NCI-H1092 treated with DMSO at 0.1 percent for 48 hours (cell line): ENCODE measurements at places on chromosomes 7 and 10.

- DNase-seq = no peak
Measured at GRCh38 chr7:6238309-6238925, 34.0 kb downstream of the CYTH3 start.

DNA sequence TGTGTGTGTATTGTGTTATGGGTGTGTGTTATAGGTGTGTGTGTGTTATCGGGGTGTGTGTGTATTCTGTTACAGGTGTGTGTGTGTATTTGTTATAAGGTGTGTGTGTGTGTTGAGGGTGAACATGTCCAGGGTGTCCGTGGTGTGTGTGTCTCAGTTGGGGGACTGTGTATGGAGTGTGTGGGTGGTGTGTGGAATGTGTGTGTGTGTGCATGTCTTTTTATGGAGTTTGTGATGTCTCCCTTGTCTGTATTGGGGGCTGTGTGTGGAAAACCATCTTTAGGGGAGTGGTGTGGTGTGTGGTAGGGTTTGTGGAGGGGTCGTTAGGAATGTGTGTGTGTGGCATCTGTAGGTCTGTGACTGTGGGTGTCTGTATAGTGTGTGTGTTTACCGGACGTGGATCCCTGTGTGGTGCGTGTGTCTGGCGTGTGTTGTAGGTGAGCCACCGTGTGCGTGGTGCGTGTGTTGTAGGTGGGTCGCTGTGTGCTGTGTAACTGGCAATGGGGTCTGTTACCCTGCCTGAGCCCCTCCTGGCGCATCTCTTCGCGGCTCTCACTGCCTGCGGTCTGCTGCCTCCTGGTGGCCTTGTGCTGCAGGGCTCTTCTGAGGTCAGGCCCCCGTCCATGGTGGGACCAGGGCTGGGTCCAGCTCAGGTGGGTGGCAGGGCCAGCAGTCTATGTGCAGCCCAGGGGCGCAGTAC, 61.7 kb downstream of the PALD1 start:
- peak; percentile 5 for DNase-seq

GRCh38 chr7:26815426-26815825, 49.0 kb downstream of the SKAP2 start:
- peak; percentile 50 for DNase-seq

- DNase-seq = no peak
Measured at GRCh38 chr7:125773113-125773785, 843.6 kb upstream of the POT1 start.

- no peak for DNase-seq
Measured at GRCh38 chr10:26509307-26509706, 71.2 kb downstream of the APBB1IP start.

- no peak for DNase-seq
Measured at GRCh38 chr7:1700536-1701333, 30.7 kb downstream of the ELFN1 start.

- DNase-seq = no peak
Measured at GRCh38 chr7:157538321-157538720, 201.5 kb downstream of the DNAJB6 start.

DNA sequence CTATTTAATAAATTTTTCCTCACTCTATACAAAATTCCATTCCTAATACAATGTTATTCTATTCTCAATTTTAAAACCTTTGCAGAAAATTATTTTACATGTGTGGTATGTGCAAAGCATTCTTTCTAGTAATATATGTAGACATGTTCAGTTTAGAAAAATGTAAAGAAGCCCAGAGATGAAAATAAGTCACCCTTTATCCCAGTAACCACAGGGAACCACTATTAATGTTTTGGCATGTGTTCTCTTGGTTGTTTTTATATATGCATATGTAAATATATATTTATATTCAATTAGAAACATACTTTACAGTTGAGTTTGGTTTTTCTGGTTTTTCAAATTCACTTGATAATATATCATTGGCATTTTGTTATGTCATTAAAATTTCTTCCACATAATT, 14.8 kb upstream of the GLCCI1 start:
- DNase-seq = no peak

- DNase-seq = no peak
Measured at GRCh38 chr7:120421151-120421651, 148.2 kb downstream of the KCND2 start.

DNA sequence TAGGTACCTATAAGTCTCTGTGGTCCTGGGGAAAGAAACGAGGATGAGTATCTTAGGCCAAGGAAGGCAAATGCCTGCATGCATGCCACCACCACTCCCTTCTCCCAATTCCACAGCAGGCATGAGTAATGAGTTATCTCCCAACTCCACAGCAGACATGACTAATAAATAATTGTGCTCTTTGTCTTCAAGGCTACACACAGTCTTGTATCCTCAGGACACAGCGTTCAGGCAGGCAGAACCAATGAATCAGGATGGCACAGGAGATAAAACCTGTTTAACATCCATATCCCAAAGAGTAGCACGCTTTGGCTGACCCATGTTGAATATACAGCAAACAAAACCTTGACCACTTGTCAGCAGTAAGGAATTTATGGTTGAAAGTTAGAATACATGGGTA, 229.7 kb upstream of the NFE2L3 start:
- DNase-seq = no peak

- DNase-seq = no peak
Measured at GRCh38 chr7:104241538-104242209, 33.9 kb upstream of the ORC5 start.
